ENCODE measurements at places on chromosomes 5 and 9.

GRCh38 chr5:36637101-36637500 is 30.7 kb downstream of the SLC1A3 start:
- DNase-seq = no peak

DNA sequence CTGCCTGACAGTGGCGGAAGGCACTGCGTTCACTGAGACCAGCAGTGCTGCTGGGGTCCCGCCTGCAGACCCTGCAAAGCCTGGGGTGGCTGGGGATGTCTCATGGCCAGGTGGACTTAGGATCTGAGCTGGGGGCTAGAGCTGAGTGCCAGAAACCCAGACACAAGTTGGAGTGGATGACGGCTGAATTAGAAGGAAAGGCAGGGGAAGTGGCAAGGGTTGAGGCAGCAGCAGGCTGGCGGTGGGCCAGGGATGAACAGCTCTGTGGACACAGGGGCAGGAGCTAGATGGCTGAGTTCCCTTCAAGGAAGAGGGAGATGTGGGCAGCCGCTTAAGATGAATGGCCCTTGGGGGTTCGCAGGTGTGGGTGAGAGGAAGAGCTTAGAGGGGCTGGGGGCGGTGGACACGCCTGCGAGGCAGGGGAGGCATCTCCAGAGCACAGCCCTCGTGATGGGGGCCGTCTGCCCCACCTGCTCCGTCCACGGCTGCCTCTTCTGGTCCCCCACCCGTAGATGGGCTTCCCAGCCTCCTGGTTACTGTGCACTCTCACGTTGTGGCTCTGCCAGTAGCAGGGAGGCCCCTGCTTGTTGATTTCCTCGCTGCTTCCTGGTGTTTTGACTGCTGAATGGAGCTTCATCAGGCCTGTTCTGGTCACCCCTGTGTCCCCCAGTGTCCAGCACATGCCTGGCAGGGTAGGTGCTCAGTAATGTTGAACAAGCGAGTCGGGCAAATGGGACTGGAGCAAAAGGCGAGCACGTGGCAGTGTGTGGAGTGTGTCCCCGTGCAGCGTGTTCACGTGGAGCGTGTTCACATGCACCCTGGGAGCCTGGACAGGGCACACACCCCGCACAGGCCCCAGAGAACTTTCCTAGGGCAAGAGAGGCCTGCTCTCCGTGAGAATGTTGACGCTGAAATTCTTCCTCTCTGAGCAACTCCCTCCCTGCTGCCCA is 168.2 kb downstream of the CACNA1B start:
- DNase-seq = no peak

- DNase-seq = no peak
These were observed 67.1 kb downstream of the RETREG1 start for GRCh38 chr5:16549491-16550206.

- DNase-seq = no peak
These were observed 15.9 kb upstream of the LTC4S start for GRCh38 chr5:179777909-179778308.

GRCh38 chr5:90214991-90215390 is 194.6 kb downstream of the CETN3 start:
- no peak for DNase-seq

- no peak for DNase-seq
These were observed 232.9 kb downstream of the SYK start for GRCh38 chr9:91034521-91034920.

- DNase-seq = no peak
These were observed 97.8 kb downstream of the MED10 start for GRCh38 chr5:6280425-6281100.

GRCh38 chr5:65855766-65856315 is 70.5 kb upstream of the ERBIN start:
- no peak for DNase-seq

- no peak for DNase-seq
These were observed 65.7 kb upstream of the TNFAIP8 start for GRCh38 chr5:119290161-119290569.

DNA sequence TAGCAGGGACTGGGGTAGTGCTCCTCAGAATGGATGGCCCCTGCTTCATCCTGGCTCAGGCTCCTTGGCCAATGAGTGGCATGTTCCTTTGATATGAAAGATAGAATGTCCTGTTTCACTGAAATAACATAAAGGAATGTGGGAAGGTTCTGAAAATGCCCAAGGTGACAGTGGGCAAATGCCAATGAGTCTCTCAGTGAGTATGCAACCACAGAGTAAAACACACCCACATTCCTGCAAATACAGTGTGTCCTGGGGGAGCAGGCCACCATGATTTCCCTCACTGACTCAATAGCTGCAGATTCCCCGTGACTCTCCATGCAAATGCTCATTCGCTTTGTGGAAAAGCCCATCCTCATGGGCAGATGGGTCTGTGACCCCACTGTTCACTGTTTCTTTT is 36.4 kb downstream of the ZNF366 start:
- no peak for DNase-seq

DNA sequence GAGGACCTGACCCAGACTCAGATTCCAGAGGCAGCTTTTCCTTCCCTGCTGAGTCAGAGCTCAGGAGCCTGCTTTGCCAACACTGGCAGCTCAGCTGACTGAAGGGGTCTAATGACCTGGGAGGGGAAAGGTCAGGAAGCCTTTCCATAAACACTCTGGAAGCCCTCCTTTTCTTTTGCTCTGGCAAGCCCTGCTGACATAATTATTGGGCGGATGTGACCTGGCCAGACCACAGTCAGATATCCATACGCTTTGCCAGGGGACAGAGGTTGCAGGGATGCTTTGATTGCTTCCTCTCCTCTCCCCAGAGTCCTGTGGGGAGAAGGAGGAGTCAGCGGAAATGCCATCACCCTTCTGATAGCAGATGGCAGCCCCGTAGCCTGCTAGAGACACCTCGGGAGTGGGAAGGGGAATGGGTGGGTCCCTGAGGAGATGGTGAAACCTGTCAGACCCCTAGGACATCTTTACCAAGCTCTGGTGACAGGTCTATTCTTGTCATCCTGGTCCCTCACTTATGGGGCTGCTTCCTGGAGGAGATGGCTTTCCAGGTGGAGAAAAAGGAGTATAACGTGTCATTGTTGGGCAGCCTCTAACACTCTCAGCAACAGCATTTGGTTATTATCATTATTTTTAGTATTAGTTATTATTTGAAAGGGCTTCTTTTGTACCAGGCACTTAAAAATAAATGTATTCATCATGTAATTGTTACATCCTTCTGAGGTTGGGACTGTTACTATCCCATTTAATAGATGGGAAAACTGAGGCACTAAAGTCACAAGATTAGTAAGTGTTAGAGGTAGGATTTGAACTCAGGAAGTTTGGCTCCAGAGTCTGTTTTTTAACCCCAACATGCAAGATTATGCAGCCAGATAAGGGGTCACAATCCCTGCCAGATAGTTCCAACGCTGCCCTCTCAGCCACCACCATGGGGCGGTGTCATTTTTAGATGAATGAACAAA is 11.6 kb downstream of the COL27A1 start:
- no peak for DNase-seq

GRCh38 chr9:135400496-135400895 is 79.1 kb upstream of the PPP1R26 start:
- DNase-seq = no peak

Data from hippocampal formation (tissue), 2 donors.